Epithelial cell of proximal tubule (primary cell): ENCODE measurements at places on chromosomes 4 and X. TPM values are rescaled to one million over a fixed set of nuclear protein-coding genes. Genes with fewer than 3 reads are reported as not detected.

The INTU gene
- total RNA-seq = 1.6 and 4.3 TPM in 2 replicates

DNA sequence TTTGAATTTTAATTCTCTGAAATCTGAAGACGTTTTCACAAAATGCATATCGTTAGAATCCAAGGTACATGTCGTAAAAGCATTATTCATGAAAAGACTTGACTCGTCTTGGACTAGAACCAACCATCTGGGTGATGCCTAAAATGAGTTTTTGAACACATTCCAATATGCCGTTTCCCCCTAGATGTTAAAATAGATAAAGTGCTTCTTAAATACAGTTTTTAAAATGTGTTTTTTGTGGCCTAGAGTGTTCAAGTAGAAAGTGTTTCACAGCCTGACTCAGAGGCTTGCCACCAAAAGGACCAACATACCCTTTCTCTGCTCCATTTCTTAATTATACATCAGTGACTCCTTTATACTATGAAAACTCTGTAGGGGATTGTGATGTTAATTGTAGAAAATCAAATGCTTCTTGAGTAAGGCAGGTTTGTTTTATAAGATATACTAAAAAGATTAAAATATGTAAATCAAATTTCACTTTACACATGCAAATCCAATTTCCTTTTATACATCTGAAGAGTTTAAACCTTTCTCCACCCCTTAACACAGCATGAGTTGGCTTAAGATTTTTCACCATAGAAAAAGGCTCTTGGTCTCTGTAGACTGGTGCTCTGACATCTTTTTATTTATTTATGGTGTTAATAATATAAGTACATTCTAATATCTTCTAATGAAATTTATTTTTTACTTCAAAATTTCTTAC, 48.4 kb downstream of the PRKG2 start:
- no peak for DNase-seq

DNA sequence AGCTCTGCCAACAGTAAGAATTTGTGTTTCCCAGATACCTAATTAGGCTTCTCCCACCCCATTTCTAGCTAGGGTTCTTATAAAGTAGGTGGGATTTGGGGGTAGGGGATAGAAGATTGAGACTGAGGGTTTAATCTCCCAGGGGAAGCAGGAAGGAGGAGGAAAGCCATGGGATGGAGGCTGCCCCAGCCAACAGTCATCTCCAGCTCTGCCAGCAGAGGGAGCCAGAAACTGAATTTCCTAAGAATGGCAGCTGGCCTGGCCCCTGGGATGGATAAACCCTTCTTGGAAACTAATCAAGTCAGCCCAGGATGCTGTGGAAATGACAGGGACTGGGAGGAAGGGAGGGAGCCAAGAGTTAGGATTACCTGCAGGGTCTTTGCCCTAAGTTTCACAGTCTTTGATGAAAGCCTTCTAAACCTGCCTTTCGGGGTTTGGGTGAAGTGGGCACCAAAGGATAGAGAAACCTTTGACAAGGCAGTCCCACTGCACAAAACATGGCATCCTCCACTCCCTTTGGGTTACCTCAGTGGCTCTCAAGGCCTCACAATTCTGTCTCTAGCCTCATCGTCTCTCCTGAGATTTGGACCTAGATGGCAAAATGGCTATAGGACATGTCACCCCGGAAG, 6.7 kb upstream of the ERCC6L start:
- no peak for DNase-seq

DNA sequence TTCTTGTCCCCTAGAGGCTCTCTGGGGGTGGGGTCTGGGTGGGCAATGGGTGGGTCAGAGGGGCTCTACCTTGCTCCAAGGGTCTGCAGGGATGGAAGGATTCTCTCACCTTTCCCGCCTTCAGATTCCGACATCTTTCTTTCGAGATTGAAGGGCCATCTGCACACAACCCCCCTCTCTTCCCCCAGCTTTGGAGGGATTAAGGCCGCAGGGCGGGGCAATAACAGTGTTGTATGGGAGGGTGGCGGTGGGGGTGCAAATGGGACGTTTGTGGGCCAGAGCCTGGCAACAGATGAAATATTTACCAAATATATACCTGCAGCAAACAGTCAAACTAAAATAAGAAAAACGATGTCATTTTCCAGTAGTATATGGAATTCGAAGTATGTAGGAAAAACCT, at the start of gene CACNA1F:
CACNA1F (minus strand) TSS at position 165 of the 400 bp plus-strand sequence; CDS start at position 134, 31 bp downstream.
- no peak for DNase-seq

GRCh38 chrX:18146954-18147353, 73.7 kb downstream of the BEND2 start:
- DNase-seq = no peak

DNA sequence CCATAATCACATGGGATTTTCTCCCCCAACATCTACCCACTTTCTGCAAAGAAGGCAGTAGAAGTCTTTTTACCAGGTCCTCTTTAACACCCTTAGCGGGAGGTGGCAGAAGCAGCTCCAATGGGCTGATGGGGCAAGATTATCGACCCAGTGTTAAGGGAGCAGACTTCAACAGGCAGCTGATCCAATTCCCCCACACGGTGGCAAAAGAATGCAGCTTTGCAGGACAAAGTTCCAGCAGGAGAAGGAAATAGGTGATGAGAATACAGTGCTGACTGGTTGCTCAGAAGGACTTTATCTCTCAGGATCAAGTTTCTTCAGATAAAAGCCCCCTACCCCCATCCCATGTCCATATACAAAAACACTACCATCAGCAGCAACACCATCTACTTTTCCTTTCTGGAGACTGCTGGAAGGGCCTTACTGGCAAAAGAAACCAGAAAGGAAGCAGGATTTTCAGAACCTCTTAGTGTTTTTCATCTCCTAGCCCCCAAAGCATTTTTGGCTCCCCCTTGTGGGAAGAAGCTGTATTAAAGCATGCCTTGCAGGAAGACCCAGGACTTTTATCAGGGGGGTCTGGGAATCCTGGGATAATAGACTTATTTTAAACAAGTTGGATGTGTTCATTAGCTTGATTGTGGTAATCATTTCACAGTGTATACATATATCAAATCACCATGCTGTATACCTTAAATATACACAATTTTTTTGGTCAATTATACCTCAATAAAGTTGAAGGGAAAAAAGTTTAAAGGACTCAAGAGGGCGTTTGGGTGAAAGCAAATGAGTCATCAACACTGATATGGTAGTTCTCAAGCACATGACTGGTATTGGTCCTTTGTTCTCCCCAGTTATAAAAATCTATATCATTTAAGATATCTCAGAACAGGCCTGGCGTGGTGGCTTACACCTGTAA, 146.4 kb downstream of the GPC3 start:
- DNase-seq = no peak

DNA sequence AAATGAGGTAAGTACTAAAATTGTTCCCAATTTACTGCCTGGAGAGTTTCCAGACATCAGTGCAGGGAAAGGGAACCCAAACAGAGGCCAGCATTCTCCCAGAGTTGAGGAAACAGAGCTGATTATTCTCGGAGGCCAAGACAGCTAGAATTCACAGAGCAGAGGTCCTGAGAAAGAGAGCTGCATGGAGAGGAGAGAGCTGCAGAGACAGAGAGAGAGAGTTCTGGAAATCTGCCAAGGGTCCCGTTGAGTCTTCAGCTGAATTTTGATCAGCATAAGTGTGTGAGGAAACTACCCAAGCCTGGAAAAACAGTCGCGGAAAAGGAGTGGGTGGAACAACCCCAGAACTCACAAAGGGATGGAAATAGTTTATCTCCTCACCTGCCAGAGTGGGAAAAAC, 43.8 kb upstream of the GPR173 start:
- DNase-seq = no peak

DNA sequence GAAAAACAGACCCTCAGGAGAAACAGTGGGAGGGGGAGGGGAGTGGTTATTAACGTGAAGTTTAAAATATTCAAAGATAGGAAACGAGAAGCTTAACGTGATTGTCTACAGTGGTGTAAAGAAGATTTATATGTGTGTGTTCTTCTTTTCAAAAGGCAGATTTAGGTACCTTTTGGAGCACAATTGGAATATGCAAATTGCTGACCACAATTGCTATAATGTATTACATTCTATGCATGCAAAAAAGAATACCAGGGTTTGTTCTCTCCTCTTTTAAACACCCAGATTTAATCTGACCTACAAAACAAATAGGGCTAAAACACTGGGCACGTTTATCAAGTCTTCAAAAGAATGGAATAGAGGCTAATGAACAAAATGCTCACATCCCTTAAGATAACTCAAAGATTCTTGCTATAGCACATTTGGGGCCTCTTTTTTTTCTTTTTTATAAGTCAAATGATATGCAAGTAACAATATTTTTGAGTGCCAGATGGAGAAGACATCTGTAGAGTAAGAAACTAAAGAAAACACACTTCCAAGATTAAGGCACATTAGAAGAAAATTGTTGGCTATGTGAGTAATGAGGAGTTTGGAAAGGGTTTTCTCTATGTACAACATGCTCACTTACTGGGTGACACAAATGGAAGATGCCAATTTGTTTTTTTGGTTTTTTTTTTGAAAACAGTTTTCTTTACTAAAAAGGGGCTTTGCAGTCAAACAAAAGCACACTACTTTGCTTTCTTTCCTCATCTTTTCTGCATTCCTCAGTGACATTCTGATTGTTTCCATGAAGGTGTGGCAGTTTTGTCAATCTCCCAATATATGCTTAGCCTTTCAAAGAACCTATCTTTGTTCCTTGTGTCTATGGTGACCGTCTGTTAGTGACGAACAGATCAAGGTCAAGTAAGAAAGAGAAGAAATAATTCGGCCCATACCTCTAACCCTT, 240.3 kb downstream of the PALLD start:
- DNase-seq = no peak

- no peak for DNase-seq
Observed at GRCh38 chr4:47913330-47913729, 1.1 kb downstream of the NFXL1 start.

DNA sequence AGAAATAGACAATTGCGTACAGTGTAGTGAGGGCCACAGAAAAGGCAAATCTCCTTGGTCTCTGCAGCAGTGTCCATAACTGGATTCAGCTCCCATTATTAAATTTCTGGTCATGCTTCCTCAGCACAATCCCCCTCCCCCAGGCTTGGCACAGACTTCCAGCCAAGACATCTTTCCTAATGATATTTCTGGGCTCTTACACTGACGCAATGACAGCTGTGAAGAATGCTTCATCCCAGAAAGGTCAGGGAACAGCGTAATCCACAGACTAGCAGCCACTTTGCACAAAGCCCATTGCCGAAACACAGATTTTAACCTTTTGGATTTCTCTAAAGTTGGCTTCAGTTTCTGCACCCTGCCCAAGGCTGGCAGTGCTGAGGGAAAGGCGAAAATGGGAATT, 597.6 kb upstream of the CPEB2 start:
- DNase-seq = no peak

DNA sequence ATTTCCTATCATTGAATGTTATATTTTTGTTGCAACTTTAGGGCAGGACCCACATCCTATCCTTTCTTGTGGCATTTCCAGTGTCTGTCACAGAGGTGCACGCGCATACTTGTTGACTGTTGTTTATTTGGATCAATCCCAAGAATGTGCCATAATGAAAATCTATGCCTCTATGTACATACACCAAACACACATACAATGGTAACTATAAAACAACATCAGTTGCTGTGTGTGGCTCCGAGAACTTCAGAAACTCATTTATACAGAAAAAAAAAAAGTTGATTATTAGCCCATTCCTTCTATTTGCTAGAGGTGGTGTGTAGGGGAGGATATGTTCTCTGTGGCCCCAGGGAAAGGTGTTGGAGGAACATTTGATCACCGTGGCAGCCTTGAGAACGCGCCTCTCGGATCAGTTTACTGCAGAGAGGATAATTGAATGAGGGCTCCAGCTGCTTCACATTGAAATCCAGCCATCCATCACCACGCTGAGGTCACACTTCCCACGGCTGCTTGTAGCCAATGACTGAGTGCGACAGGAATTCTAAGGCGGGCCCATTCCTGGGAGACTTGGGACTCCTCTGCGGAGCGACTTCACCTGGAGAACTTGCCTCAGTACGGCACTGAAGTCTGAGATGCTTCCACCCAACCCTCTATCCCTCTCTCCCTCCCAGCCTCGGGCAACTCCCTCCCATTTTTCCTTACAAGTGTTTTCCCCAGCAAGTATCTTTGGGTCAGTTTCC, 19.5 kb downstream of the SMPX start:
- DNase-seq = no peak

The SYN1 gene
- total RNA-seq = 0.12 and 0.65 TPM in 2 replicates

DNA sequence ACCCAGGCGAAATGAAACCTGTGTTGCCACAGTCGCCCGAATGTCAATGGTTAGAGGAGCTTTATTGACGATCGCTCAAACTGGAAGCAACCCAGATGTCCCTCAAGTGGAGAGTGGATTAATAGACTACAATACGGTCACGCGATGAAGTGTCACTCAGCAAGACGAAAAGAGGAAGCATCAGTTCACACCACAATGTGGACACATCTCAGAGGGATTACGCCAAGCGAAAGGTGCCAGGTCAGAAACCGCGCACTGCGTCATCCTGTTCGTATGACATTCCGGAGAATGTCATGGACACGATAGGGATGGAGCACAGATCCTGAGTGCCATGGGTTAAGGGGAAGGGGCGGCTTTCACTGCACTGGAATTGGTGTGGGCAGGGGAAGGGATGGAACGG, 111.7 kb downstream of the HMX1 start:
- no peak for DNase-seq

DNA sequence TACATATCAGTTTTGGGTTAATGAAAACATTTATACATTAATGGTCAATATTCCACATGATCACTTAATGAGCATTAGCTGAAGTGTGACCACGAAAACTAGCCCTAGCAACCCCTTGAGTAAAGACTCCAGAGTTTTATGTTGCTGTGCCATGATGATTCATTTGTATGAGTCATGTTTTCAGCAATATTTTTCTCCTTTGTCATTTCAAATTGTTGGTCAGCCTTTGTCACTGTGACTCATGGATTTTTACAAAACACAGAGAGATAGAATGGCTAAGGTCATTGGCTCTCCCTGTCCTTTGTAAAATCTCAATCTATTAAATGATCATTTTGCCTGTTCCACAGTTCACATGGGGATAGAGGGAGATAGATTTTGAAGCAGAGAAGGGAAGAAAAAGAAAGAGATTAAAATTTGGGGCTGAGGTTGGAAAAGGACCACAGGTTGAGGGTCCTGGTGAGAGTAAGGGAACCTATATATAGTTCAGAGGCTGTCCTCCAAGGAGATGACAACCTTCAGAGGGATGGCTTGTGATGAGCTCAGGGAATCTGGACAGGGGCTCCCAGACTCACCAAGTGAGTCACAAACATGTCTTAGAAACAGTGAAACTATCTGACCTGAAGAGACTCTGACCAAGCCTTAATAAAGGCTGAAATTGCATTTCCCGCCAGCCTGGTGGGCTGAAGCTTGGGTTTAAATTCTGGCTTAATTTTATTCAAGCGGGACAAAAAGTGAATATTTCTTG, 25.6 kb downstream of the NR0B1 start:
- peak; percentile 81 for DNase-seq

DNA sequence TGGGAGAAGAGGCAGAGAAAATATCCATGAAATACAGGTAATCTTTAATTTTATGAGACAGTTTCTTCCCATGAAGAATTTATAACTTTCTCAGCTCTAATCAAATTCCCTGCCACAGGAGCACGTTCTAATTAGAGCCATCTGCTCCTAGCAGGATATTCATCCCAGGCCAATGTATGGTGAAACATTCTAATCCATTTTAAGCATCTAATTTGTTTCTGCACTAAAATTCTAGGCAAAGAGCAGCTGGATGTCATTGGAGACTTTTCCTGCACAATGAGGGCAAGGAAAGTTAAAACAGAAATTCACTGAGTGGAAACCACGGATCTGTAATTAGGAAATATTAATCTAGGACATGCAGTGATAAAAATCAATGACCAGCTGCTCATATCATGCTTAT, 107.7 kb upstream of the ZFP42 start:
- no peak for DNase-seq
